ENCODE measurements at places on chromosomes 1 and 21.

DNA sequence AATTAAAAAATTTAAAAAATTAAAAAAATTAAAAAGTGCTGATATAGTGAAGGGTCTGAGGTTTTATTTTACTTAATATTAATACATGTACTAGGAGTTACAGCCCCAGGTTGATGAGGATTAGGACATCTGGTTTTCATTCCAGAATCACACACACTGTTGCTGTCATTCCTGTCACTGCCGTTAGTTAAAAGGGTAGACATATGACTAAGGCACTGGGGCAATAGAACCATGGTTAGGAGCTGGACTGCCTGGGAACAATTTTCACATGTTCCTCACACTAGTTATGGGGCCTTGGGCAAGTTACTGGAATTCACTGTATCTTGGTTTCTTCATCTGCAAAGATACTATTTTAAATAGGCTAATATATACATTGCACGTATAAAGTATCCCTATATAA, 191.8 kb upstream of the DPYD start:
- DNase-seq, result no peak

DNA sequence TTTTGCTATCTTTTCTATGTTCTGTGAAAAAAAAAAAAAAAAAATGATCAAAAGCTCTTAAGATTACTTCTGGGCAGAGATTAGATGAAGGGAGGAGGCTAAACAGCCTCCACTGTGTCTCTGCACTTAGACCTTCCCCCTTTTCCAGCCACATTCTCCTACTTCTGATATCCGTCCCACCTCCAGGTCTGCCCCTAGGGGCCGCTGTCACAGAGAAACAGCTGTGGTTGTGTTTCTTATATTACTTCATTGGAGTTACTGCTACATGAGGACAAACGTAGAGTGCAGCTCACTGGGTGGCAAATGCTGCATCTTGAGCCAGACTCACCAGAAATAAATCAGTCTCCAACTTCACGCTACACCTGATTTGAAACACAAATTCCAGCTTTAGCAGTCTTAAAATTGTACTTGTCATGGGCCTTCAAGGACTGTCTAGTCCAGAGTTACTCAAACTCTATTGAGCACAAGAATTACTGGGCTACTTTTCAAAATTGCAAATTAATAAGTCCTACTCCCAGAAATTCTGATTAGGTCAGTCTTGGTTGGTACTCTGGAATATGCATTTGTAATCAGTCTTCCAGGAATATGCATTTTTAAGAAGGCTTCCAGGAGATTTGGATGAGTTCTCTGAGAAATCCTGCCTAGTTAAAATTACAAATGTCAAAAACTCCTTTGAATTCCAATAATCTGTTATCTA, 125.2 kb upstream of the PTBP2 start:
- no peak for DNase-seq

DNA sequence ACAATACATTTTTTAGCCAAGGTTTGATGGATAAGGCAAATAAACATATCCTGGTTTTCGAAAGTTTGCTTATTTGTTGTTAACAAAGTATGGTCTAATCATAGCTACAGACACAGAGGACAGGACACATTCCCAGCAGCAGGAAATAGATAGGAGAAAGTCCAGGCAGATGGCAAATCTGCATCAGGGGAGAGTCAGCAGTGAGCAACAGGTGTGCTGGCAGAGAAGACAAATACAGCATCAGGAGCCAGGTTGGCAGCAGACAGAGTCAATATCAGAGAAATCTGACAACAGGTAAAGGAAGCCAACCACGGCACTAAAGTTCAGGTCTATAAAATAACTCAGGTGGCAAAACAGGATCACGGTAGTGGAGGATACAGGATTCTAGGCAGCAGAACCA, 210.7 kb upstream of the PTBP2 start:
- no peak for DNase-seq

- no peak for DNase-seq
Observed at GRCh38 chr1:178574345-178574744, 61.4 kb downstream of the TEX35 start.

DNA sequence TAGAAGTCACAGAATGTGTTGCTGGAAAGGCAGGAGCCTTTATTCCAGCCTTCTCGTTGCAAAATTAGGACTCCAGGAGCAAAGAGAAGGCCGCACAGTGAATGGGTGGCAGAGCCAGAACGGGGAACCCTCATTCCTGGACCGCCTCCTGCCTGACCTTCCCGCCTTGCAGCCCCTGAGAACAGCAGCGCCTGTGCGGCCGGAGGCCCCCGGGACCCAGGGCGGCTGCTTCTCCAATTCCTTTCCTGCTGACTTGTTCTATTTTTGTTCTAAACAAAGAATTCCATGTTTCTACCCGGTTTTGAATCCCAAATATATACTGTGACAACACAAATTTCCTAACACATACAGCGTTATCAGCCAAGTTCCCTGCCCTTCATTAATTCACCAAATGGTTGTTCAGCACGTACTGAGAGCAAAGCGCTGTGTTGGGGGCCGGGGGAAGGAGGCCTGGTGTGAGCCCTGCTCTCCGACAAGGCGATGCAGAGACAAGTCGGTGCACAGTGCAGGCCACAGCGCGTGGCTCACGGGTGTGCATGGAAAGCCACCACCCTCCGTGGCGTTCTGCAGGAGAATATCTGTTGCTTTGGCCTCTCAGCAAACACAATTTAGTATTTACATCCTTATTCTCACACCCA, 31.9 kb upstream of the COL6A2 start:
- no peak for DNase-seq

GRCh38 chr1:31587720-31588423, 11.6 kb downstream of the TINAGL1 start:
- DNase-seq, result peak; percentile 24

DNA sequence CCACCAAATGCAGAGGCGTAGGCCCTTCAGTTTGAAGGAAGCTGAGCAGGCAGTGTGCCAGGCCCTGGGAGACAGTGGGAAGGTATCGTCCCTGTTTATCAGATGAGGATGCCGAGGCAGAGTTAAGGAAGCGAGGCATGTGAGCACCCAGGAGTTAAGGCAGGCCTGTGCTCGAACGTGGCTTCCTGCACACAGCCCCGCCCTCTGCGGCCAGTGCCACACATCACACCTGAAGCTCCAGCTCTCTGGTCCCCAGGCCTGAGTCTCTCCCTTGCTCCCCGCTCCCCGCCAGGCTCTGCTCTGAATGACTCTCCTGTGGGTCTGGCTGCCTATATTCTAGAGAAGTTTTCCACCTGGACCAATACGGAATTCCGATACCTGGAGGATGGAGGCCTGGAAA, 32.1 kb downstream of the EPHX1 start:
- no peak for DNase-seq

DNA sequence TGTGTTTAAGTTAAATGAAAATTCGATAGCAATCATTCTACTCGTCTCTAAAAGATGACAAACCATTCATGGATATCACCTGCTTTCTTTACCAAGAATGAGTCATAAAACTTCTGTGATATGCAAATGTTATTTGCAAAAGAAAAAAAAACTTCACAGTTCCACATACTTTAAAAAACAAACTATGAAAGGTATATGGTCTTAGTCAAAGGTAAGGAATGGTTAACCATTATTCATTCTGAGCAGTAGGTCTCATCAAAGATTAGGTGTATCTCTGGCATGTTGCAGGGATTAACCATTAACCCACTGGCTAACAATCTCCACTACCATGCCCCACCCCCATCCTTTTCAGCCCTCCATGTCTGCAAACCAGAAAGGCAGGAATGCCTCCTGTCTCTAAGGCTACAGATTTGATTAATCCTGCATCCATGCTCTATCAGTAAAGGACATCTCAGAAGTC, 44.4 kb downstream of the PTPN14 start:
- DNase-seq, result no peak
